ENCODE measurements at places on chromosomes 2 and 18.

DNA sequence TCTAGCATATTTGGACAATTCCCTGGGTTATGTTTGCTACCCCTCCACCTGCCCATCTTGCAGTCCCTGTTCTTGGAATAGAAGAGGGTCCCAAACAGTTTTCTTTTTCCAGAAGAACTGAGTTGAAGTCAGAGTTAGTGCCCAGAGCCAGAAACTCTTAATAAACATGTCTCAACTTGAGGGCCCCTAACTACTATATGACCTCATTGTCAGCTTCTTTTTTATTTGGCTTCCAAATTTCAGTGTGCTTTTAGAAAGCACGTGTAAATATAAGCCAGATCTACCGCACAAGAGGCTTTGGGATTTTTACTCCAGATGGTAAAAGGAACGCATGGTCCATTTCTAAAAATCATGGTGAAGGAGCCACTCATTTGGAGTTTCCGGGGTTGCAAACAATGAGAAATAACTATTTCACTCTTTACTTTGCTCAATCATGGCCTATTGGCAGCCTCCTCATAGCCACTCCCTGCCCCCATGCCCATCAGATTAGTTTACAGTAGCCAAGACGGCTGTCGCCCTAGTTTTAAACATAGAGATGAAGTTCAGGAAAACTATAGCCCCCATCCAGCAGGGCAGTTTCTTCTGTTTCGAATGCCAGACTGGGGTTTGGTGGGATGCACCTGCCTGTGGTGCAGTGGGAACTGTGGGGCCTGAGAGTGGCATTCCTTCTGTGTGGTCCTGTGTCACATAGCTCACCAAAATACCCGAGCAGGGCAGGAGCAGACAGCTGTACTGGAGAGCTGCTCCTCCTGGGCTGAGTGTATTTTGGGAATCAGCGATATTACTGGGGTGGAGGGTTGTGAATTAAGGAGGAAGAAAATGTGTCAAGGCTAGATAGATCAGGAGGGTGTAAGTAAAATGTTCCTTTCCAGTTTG, 1.7 kb downstream of the MAPRE3 start:
- H3K27ac ChIP-seq, result no peak overlapping the region
- no peaks in the 10 kb centered on the region for H3K36me3 ChIP-seq
- peak overlapping the region; percentile 86 for H3K4me3 ChIP-seq
- DNase-seq, result no peak
- H3K27me3 ChIP-seq, result peaks cover 17% of the 10 kb centered on the region

- H3K27ac ChIP-seq, result no peak overlapping the region
- no peak overlapping the region for H3K4me3 ChIP-seq
- H3K36me3 ChIP-seq, result no peaks in the 10 kb centered on the region
- no peaks in the 10 kb centered on the region for H3K4me1 ChIP-seq
- H3K27me3 ChIP-seq, result no peaks in the 10 kb centered on the region
Observed at GRCh38 chr2:52181080-52181479, 1149.1 kb upstream of the NRXN1 start.

GRCh38 chr2:232526372-232526941, 497 bp downstream of the CHRND start:
- peaks cover 15% of the 10 kb centered on the region for H3K27me3 ChIP-seq
- H3K4me3 ChIP-seq, result no peak overlapping the region
- no peak for DNase-seq
- H3K27ac ChIP-seq, result no peak overlapping the region
- H3K4me1 ChIP-seq, result no peaks in the 10 kb centered on the region
- no peaks in the 10 kb centered on the region for H3K36me3 ChIP-seq

GRCh38 chr2:27715318-27716210, 51.9 kb downstream of the SLC4A1AP start:
- no peaks in the 10 kb centered on the region for H3K27me3 ChIP-seq
- H3K36me3 ChIP-seq, result no peaks in the 10 kb centered on the region
- peak overlapping the region; percentile 54 for H3K27ac ChIP-seq
- H3K4me3 ChIP-seq, result peak overlapping the region; percentile 34

- H3K4me1 ChIP-seq, result peaks cover 20% of the 10 kb centered on the region
- no peaks in the 10 kb centered on the region for H3K36me3 ChIP-seq
- H3K4me3 ChIP-seq, result peak overlapping the region; percentile 47
Observed at GRCh38 chr2:160406591-160407392, 86.8 kb downstream of the RBMS1 start.

DNA sequence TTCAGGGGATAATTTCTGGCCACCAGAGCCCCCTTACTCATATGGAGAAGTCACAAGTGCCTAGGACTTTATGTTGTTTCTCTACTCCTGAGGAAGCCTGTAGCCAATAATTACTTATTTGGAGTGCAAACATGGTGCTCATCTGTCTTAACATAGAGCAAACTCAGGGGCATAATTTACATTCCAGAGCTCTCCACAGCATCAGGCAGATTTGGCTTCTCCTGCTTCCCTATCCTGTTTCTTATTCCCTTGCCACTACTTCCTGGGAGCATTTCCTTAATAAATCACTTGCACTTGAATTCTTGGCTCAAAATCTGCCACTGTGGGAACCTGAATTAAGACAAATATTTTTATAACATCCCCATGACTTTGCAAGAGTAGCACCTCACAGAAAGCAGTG, 960.9 kb downstream of the SOCS6 start:
- no peak for DNase-seq
- H3K4me1 ChIP-seq, result no peaks in the 10 kb centered on the region
- no peak overlapping the region for H3K27ac ChIP-seq
- no peaks in the 10 kb centered on the region for H3K36me3 ChIP-seq

DNA sequence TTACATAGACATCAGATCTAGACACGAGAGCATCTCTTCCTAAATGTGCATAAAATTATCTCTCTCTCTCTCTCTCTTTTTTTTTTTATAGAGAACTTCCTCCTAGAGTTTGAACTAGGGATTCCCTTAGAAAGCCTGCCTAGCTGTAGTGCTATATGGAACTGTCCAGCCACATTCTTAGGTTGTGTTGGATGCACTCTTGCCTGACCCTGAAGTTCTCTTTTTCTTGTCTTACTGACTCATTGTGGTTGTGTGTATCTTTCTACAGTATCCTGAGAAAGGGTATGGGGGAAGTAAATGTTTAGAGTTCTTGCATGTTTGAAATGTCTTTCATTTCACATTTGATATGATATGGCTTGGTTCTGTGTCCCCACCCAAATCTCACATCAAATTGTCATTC, 368.2 kb downstream of the CDH2 start:
- H3K36me3 ChIP-seq, result no peaks in the 10 kb centered on the region
- H3K4me3 ChIP-seq, result no peak overlapping the region
- no peaks in the 10 kb centered on the region for H3K27me3 ChIP-seq
- H3K27ac ChIP-seq, result no peak overlapping the region
- peak; percentile 46 for DNase-seq

DNA sequence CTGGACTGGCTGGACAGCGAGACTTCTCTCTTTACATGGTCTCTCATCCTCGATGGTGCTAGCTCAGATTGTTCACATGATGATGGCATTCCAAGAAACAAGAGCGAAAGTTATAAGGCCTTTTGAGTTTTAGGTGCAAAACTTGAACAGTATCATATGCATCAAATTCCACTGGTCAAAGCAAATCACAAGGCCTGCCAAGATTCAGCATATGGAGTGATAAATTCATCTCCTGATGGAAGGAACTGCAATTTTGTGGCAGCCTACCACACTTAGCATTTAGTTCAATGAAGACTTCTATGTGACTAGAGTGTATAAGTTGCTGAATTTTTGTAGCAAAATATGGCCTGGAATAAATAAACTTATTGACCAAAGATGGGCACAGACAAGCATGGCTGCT, 194.0 kb upstream of the EPC2 start:
- no peaks in the 10 kb centered on the region for H3K27me3 ChIP-seq
- no peak overlapping the region for H3K27ac ChIP-seq
- no peak overlapping the region for H3K4me3 ChIP-seq
- no peak for DNase-seq
- no peaks in the 10 kb centered on the region for H3K4me1 ChIP-seq

GRCh38 chr2:138572318-138572717, 70.7 kb downstream of the SPOPL start:
- H3K27me3 ChIP-seq, result no peaks in the 10 kb centered on the region
- H3K4me3 ChIP-seq, result no peak overlapping the region
- no peak overlapping the region for H3K27ac ChIP-seq
- H3K4me1 ChIP-seq, result no peaks in the 10 kb centered on the region
- no peaks in the 10 kb centered on the region for H3K36me3 ChIP-seq

DNA sequence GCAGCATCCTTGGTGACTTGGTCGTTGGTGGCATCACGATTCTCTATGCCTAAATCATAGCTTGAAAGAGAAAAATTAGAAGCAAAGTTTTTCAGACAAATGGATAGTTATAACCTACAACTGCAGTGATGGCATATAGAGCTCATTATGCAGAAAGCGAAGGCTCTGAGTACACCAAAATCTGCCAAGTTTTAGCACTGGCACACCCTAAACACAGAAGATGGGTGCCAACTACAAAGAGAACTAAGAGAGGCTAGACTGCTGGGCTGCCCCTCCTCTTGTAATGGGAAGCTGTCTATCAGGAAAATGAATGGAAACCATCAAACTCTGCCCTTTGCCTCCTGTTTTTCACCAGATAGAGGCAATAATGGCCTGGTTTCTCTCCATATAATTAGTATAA, 6.3 kb downstream of the IDH1 start:
- no peak overlapping the region for H3K4me3 ChIP-seq
- H3K27ac ChIP-seq, result no peak overlapping the region
- H3K4me1 ChIP-seq, result no peaks in the 10 kb centered on the region
- peaks cover 11% of the 10 kb centered on the region for H3K36me3 ChIP-seq
- no peak for DNase-seq

DNA sequence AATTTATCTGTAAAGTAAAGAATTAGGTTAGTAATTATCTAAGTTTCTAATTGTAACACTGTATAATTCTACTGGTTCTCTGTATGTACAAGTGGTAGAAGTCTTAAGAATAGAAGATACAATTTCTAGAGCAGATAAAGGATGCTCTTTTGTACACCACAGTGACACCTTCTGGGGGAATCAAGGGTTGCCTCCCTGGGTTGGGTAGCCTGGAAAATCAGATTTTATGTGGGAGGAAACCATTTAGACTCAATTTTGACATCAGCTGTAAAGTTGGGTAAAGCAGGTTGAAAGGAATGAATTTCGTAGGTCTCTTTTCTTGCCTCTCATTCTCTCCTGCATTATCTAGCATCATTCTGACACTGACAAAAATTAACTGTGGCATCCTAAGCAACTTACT, 354.8 kb downstream of the DCC start:
- no peak overlapping the region for H3K4me3 ChIP-seq
- H3K27ac ChIP-seq, result no peak overlapping the region
- no peaks in the 10 kb centered on the region for H3K36me3 ChIP-seq
- H3K4me1 ChIP-seq, result no peaks in the 10 kb centered on the region

DNA sequence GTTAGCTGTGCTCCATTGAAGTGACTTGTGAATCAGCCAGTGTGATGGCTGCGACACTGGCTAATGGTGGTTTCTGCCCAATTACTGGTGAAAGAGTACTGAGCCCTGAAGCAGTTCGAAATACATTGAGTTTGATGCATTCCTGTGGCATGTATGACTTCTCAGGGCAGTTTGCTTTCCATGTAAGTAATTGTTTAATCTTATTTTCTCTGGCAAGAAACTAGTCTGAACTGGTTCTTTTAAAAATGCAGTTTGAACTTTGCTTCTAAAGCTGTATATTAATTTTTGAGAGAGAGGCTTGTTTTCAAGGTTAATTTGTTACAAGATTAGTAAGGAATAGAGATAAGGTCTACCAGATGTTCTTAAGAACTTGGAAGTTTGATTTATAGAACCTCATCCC, 46.7 kb downstream of the GLS start:
- H3K4me3 ChIP-seq, result no peak overlapping the region
- peaks cover 4% of the 10 kb centered on the region for H3K4me1 ChIP-seq
- no peak for DNase-seq
- H3K36me3 ChIP-seq, result peaks cover 9% of the 10 kb centered on the region

GRCh38 chr2:65458999-65459398, 26.6 kb upstream of the SPRED2 start:
- H3K27me3 ChIP-seq, result no peaks in the 10 kb centered on the region
- H3K4me1 ChIP-seq, result peaks cover 3% of the 10 kb centered on the region
- no peak overlapping the region for H3K27ac ChIP-seq
- DNase-seq, result peak; percentile 79
- no peak overlapping the region for H3K4me3 ChIP-seq

GRCh38 chr2:12168791-12169388, 422.5 kb downstream of the LPIN1 start:
- DNase-seq, result peak; percentile 93
- no peak overlapping the region for H3K4me3 ChIP-seq
- H3K27me3 ChIP-seq, result no peaks in the 10 kb centered on the region

DNA sequence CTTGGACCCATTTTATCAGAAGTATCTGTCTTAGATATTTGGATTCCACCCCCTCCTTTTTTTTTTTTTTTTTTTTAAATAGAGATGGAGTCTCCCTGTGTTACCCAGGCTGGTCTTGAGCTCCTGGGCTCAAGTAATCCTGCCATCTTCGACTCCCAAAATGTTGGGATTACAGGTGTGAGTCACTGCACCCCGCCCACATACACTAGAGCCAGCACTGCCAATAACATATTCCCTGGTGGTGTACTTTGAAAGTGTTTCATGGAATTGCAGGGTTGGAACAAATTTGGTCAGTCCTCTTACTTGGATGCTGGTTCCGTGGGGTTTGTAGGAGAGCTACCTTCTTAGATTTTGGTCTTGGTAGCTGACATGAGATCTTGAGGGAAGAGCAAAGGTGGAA, 15.0 kb downstream of the PDCL3 start:
- no peak overlapping the region for H3K4me3 ChIP-seq
- H3K4me1 ChIP-seq, result no peaks in the 10 kb centered on the region
- H3K36me3 ChIP-seq, result no peaks in the 10 kb centered on the region

GRCh38 chr2:218927422-218927821, 32.0 kb upstream of the CDK5R2 start:
- no peak overlapping the region for H3K4me3 ChIP-seq
- H3K27me3 ChIP-seq, result peaks cover 2% of the 10 kb centered on the region

- no peak overlapping the region for H3K4me3 ChIP-seq
- no peak for DNase-seq
- H3K4me1 ChIP-seq, result no peaks in the 10 kb centered on the region
Observed at GRCh38 chr2:37246205-37246604, 14.7 kb downstream of the NDUFAF7 start.

GRCh38 chr2:12883906-12884305, 167.2 kb downstream of the TRIB2 start:
- H3K36me3 ChIP-seq, result no peaks in the 10 kb centered on the region
- DNase-seq, result no peak
- H3K27ac ChIP-seq, result peak overlapping the region; percentile 27
- peaks cover 11% of the 10 kb centered on the region for H3K4me1 ChIP-seq
- no peaks in the 10 kb centered on the region for H3K27me3 ChIP-seq

GRCh38 chr2:26491563-26492167, 13.7 kb upstream of the OTOF start:
- H3K4me1 ChIP-seq, result no peaks in the 10 kb centered on the region
- peaks cover 6% of the 10 kb centered on the region for H3K27me3 ChIP-seq
- peak; percentile 46 for DNase-seq

GRCh38 chr2:205283736-205284270, 398.5 kb upstream of the NRP2 start:
- DNase-seq, result no peak
- no peaks in the 10 kb centered on the region for H3K36me3 ChIP-seq
- H3K4me3 ChIP-seq, result no peak overlapping the region
- no peaks in the 10 kb centered on the region for H3K4me1 ChIP-seq
- no peaks in the 10 kb centered on the region for H3K27me3 ChIP-seq
- no peak overlapping the region for H3K27ac ChIP-seq

Measured in fibroblast of lung (primary cell).